Keratinocyte (primary cell): ENCODE measurements at places on chromosomes 1 and 21. TPM values are rescaled to one million over a fixed set of nuclear protein-coding genes. Genes with fewer than 3 reads are reported as not detected.

Gene WNT3A
- polyA plus RNA-seq, result 0.07 to 0.15 TPM (median 0.07 TPM) in 3 replicates

GRCh38 chr1:107862064-107862463 is 102.9 kb downstream of the VAV3 start:
- DNase-seq, result no peak

- no peak for DNase-seq
Measured at GRCh38 chr21:45286671-45287437, 841 bp downstream of the POFUT2 start.

GRCh38 chr1:231036416-231036815 is 3.6 kb downstream of the FAM89A start:
- DNase-seq, result no peak

- DNase-seq, result no peak
Measured at GRCh38 chr1:2497891-2498290, 21.8 kb downstream of the PLCH2 start.

Gene SH2D2A
- polyA plus RNA-seq, result 1.9 to 4.5 TPM (median 2.5 TPM) in 3 replicates

Gene KIF17
- polyA plus RNA-seq, result 0.90 to 1.2 TPM (median 1.1 TPM) in 3 replicates

GRCh38 chr1:156804572-156805243 is 11.9 kb downstream of the SH2D2A start:
- no peak for DNase-seq

- DNase-seq, result no peak
Measured at GRCh38 chr1:30810416-30811080, 53.0 kb upstream of the LAPTM5 start.

DNA sequence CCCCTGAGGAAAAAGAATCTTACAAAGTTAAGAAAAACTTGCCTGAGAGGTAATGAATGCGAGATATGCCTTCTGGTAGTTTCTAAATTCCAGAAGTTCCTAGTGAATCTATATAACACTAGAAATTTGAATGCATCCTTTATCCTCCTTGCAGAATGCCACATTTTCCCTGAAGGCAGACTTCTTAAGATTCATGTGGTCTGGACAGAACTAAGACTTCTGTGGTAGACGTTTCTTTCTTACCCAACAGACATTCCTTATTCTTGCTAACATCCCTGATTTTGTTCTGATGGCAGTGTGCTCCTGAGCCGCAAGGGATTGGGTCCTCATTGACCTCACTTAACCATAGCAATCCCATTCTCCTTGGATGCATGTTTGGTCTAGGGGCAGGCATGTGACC is 121.3 kb upstream of the PAPPA2 start:
- no peak for DNase-seq

Gene HSPB7
- 0.03 to 0.05 TPM in 2 of 3 replicates, not detected in the other for polyA plus RNA-seq

Gene FCER1A
- not detected in 3 replicates for polyA plus RNA-seq

DNA sequence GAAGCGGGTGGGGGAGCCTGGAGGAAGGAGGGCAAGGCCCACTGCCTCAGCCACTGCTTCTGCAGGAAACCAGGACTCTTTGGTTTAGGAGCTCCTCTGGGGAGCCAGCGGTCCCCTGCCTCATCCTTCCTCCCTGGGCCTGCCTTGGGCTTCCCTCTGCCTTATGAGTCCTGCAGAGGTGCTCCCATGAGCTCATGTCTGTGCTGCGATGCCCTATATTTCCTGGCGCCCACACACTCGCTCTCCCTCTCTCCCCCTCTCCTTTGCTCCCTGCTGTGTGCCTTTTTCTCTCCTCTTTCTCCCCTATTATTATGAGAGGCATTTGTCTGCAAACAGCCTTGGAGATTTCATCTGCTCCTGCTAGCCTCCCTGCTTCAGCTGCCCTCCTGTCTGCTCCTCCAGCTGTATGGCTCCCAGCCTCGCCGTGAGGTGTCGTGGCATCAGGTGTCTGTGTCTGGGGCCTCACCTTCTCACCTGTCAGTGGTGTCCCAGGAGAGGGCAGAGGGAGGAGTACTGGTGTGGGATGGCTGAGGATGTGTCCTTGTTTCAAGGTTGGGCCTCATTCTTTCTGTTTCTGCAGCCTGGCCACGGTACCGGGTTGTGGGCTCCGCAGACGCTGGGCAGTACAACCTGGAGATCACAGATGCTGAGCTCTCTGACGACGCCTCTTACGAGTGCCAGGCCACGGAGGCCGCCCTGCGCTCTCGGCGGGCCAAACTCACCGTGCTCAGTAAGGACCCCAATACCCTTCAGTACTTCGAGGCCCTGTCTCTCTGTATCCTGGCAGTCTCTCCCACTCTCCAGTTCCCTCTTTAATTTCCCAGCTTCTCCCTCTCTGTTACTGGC is 84.2 kb downstream of the KIRREL1 start:
- DNase-seq, result no peak

Gene AMY2A
- polyA plus RNA-seq, result not detected in 3 replicates

DNA sequence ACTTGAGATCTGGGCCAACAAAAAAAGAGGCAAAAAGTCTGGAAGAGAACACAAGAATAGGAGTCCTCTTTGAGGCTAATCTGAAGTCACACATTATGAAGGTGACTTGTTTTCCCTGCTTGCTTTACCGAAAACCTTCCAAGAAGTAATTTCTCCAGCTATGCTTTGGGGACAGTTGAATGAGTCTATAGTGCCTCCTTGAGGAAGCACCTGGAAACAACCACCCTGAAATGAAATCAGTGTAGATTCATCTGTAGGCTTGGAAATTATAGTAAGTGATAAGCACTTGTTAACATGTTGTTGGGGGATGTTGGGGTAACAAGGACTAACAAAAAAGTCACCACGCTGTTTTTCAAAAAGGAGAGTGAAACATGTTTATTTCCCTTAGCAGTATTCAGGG is 23.4 kb upstream of the RPTN start:
- no peak for DNase-seq

DNA sequence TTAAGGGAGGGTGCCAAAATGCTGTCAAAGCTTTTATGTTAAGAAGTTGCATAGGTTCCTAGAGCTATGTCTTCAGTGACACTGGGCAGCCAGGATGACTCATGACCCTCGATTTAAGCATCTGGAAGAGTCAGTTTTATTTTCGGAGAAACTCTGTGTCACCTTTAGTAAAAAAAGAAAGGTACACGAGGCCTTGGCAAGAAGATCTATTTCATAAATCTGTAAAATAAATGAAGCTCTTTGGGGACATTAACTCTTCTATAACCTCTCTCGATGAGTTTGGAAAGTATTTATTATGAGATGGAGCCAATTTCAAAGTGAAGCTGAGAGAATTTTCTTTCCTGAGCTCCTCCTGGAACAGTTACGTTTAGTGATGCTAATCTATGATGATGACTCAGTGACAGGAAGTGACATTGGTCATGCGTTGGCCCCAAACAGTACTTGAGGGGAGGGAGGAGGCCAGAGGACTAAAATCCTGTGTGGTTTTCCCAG is 156.5 kb downstream of the HLX start:
- no peak for DNase-seq

DNA sequence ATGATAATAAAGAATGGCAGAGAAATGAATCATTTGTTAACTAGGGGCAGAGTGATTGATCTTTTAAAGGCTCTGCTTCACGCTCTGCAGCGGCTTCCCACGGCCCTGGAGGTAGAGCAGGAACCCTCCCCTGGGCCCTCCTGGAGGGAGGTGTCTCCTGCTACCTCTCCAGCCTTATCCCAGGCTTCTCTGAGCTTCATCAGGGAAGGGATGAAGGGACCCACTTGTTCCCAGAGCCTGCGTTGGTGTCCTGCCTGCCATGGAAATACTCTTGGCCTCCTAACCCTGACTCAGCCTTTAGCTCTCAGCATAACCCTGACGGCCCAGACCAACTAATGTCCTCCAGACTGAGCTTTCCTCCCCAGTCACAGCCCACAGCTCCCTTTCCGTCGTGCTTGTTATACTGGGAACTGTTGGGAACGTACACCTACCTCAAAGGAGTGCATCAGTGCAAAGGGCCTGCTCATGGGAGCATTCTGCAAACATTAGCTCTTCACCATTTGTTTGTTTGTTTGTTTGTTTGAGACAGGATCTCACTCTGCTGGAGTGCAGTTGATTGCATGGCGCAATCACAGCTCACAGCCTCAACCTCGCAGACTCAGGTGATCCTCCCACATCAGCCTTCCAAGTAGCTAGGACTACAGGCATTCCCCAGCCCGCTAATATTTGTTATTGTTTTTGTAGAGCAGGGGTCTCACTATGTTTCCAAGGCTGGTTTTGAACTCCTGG is 17.4 kb upstream of the HNRNPU start:
- no peak for DNase-seq

- DNase-seq, result no peak
Measured at GRCh38 chr1:33370301-33370700, 49.4 kb upstream of the A3GALT2 start.

Gene PRDX1
- 938 to 1,251 TPM (median 971 TPM) in 3 replicates for polyA plus RNA-seq

- DNase-seq, result no peak
Measured at GRCh38 chr1:4660917-4661594, 6.6 kb downstream of the AJAP1 start.

DNA sequence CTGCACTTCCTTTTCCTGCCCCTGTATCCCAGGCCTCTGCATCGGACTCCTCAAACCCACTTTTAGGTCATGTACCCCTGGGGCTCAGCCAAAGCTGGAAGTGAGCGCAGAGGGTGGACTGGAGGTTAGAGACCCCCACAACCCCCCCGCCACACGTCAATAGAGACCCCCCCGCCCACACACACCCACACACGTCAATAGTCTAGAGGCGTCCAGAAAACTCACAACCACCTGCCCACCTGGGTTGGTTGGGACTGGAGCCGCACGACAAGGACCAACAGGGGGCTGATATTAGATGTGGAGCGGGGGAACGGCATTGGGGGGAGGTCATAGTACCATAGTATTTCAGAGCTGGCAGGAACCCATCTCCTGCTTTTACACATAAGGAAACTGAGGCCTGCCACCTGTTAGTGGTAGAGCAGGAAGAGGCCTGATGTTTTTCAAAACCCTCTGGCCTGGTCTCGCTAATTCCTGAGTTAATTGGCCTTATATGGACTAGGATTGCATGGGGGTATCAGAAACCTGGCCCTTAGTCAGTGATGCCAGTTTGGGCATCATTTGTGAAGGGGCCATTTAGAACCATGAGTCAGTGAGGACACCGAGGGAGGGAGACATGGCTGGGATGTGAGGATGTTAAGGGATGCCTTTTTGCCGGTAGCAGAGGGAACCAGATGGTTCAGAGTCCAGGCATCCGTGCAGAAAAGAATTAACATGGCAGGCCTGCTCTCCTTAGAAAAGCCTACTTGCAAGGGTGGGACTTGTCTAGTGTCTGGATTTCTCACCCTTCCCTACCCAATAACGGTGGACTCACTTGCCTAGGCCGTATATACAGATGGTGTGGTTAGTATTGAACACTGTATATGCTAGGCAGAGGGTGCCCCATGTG is 1.1 kb downstream of the NENF start:
- DNase-seq, result no peak

GRCh38 chr1:170518185-170518834 is 13.7 kb upstream of the GORAB start:
- no peak for DNase-seq

Gene MTX1
- polyA plus RNA-seq, result 43.4 to 69.9 TPM (median 59.5 TPM) in 3 replicates
